ENCODE measurements at places on chromosomes 16 and 17.

GRCh38 chr17:35981908-35982330 is 622 bp upstream of the CCL16 start:
- no peak for DNase-seq

GRCh38 chr17:8832711-8833352 is 33.7 kb upstream of the MFSD6L start:
- DNase-seq: no peak

- no peak for DNase-seq
Measured at GRCh38 chr16:56764835-56765234, 34.9 kb downstream of the NUP93 start.

DNA sequence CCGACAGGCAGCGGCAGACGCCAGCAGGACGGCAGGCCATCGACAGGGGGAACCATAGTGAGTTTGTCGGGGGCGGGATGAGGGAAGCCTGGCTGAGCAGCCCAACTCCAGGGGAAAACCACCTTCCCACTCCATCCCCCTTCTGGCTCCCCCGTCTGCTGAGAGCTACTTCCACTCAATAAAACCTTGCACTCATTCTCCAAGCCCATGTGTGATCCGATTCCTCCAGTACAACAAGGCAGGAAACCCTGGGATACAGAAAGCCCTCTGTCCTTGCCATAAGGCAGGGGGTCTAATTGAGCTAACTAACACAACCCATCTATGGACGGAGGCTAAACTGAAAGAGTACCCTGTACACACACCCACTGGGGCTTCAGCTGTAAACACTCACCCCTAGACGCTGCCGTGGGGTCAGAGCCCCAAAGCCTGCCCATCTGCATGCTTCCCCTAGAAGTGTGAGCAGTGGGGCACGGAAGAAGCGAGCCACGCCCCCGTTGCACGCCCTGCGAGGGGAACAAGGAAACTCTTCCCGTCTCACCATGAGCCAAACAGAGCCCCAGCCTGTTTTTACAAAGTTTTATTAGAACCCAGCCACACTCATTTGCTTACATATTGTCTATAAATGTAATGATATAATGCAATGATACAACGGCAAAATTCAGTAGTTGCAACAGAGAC is 4.1 kb downstream of the KRTAP29-1 start:
- no peak for DNase-seq

- no peak for DNase-seq
Measured at GRCh38 chr17:29251184-29251583, 4.5 kb downstream of the CRYBA1 start.

- no peak for DNase-seq
Measured at GRCh38 chr17:79707931-79708891, 22.5 kb upstream of the ENPP7 start.

DNA sequence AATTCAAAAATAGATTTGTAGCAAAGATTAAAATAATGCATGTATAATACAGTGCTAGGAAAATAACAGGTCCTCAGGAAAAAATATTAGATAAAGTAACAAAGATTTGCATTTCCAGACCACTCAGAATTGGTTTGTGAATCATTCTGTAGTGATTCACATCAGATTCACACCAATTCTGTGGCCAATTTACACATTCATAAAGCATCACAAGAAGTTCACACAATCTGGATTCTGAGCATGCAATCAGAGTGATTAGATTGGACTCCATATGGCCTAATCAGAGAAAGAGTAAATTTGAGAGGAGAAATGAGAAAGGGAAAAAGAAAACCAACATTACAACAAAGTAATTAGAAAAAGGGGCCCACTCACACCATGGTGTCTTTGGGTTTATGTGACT is 36.0 kb upstream of the SLC47A1 start:
- DNase-seq: no peak

GRCh38 chr17:81741594-81742452 is 29.7 kb downstream of the SLC25A10 start:
- no peak for DNase-seq

GRCh38 chr17:63504261-63504660 is 18.9 kb upstream of the KCNH6 start:
- DNase-seq: no peak

Data from H54 (cell line).